ENCODE measurements at places on chromosomes 12 and 14.

GRCh38 chr14:65940056-65940735 is 527.7 kb downstream of the FUT8 start:
- peak; percentile 24 for DNase-seq

DNA sequence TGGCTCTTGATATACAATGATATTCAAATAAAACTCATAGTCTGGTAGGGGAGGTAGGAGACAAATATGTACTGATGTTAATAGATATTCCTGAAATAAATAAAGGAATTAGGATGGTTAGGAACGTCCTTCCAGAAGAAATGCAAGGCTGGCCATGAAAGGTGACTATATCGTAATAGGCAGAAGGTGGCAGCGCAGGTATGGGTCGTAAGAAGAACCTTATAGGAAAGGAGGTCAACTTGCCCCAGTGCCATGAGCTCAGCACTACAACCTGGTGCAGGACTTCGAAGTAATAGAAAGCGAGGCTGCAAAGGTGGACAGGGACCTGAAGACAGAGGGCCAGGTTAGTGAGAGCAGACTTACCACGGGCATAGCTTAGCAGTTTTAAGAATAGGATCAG is 55.3 kb upstream of the FGD4 start:
- no peak for DNase-seq

DNA sequence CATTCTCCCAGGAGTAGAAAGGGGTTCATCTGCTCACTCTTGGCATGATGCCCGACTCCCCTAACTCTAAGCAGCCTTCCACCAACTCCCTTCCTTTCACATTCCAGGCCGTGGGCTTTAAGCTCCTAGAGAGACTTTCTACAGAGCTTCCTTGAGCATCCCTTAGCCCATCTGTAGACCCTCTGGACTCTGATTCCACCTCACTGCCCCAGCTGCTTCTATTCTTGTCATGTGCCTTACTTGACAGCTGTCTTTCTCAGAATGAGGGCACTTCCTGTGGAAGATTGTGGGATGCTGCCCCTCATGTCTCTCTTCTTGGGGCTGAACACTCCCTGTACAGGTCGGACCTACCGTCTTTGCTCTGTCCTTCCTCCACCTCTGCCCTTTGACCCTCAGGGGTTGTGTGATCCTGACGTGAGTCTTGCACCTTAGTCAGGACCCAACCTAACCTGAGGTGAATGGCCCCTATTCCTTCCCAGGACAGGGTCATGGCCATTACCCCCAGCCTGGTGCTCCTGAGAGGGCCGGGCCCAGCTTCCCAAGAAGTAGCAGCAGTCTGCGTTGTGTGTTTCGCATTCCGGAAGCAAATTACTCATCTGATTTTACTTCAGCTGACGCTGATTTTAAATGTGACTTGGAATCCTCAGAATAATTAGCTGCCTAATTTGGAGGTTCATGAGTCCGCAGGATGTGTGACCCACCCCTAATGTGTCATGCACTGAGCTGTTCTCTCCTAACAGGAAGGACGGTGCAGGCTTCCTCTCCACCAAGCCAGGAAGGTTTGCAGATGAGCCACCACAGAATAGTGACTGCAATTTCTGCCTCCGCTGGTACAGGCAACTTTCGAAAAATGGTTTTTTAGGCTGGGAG is 2.7 kb upstream of the GALNT6 start:
- peak; percentile 97 for DNase-seq

- peak; percentile 52 for DNase-seq
Observed at GRCh38 chr12:52149651-52150241, 42.1 kb downstream of the KRT80 start.

DNA sequence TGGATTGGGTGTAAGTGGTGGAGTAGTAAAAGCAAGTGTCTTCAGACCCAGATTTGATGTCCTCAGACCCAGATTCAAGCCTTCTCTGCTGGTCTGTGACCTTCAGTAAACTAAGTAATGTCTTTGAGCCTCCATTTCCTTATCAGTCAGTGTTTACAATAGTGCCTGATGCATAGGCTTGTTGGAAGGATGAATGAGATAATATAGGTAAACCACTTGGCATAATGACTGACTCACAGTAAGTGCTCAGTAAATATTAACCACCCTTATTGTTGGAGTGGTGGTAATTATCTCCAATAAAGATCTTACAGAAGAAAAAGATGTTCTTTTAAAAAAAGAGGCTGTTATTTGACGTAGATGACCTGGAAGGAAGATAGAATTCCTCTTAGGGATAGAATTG is 86.2 kb downstream of the IGF1 start:
- no peak for DNase-seq
